Right ventricle myocardium inferior (tissue), 1 donor: ENCODE measurements at places on chromosomes 4 and X. TPM values are rescaled to one million over a fixed set of nuclear protein-coding genes. Genes with fewer than 3 reads are reported as not detected.

GRCh38 chrX:136639506-136640176, 8.3 kb upstream of the CD40LG start:
- DNase-seq: no peak

DNA sequence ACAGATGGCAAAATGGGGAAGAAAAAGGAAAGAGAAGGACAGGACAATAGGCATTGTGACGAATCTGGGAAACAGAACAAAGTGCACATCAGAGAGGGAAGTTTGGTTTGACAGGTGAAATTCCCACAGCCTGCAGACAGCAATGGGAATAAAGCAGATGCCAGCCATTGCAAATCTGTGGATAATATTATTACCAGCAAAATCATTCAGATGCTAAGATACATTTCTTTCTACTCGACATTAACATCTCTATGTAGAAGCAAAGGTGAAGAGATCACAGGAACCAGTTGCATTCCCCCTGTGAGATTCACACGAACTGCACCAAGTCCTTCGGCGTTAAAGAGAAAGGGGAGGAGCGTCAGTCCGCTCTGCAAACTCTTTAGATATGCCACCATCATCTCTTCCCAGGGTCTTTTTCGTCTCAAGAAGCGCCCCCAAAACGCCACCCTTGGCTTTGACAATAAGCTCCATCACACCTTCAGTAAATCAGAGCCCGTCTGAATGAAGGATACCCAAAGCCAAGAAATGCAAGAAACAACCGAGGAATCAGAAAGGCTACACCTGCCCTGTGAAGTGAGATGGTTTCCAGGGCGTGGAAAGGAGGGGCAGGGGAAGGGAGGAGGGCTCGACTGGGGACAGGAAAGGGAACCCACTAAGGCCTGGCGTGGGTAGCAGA, 1.9 kb downstream of the NEUROG2 start:
- no peak for DNase-seq

GRCh38 chrX:107709266-107709806, 66.3 kb downstream of the TSC22D3 start:
- no peak for DNase-seq

ENPEP gene
- total RNA-seq: 4.1 TPM

DNA sequence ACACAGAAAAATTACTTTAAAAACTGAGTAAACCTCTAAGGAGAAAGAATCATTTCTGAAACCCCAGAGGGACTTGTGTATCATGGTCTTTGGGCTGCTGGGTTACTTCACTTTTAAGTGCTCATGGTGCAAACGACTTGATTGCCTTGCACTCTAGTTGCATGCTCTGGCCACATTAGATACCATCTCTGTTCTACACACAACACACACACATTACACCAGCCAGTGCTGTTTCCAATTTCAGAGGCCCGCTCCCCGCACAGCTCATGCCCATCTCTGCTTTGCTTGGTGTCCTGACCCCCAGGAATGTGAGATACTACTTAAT, 2.1 kb downstream of the PPP3CA start:
- no peak for DNase-seq

GRCh38 chr4:26086621-26087441, 172.8 kb downstream of the SMIM20 start:
- DNase-seq: no peak

- DNase-seq: no peak
These were observed 164.4 kb upstream of the CPEB2 start for GRCh38 chr4:14837860-14838259.

- peak; percentile 71 for DNase-seq
These were observed 56.0 kb downstream of the SPRY1 start for GRCh38 chr4:123452616-123453015.

DNA sequence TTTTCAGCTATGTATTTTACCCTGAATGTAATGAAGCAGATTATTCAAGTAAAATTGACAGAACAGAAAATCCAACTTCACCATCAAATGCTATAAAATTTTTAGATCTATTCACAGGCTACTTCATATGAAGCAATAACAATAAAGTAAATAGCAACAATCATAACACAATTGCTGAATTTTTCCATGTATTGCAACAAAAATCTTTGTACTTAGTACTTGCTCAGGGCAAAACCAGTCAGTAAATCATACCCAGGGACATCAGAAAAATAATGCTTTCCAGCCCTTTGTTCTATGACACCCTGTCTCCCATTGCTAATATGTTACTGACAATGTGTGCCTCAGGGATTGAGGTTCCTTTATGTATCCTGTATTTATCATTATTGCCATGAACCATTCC, 15.5 kb downstream of the TNIP3 start:
- DNase-seq: no peak

SHISA3 gene
- 5.5 TPM for total RNA-seq

- no peak for DNase-seq
These were observed 97.4 kb downstream of the SHOX start for GRCh38 chrX:727738-728621.

DNA sequence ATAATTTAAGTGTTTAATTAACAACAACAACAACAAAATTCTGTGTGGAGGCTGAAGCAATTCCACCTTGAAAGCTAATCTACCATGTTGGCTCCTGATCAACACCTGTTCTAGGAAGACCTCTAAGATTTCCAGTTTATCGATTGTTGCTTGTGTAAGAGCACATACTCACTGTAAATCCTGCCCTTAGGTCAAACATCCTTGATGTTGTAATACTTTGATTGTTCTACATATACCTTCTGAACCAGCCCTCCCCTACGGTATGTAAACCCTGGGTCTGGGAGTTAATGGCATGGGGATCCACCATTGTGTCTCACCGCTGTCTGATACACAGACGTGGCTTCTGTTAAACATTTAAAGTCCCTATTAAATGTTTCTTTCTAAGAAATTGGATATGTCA, 73.2 kb downstream of the RASL11B start:
- DNase-seq: no peak

DNA sequence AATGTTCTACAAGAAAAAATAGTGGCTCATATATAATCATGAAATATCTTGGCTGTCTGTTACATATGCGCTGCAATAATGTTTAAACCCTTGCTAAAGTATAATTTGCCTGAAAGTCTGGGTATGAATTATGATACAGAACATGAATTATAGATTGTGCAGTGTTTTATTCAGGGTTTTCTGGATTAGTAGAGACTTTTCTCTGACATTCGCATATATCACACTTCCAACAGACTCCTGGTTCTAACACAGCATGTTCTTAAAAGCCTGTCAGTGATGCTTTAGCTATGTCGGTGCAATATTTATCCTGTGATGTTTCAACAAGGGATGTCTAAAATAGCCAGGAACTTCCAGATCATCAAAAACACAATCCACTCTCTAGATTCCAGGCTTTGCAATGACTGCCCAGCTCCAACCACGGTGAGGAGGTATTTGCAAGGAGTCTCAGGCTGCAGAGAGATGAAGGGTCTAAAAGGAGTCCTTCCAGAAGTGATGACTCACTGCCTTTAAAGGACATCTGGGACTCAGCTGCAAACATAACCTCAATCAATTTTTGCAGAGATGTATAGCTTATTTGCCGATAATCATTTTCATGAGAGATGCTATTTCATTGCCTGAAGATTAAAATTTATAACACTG, 69.4 kb downstream of the RWDD4 start:
- DNase-seq: no peak

DNA sequence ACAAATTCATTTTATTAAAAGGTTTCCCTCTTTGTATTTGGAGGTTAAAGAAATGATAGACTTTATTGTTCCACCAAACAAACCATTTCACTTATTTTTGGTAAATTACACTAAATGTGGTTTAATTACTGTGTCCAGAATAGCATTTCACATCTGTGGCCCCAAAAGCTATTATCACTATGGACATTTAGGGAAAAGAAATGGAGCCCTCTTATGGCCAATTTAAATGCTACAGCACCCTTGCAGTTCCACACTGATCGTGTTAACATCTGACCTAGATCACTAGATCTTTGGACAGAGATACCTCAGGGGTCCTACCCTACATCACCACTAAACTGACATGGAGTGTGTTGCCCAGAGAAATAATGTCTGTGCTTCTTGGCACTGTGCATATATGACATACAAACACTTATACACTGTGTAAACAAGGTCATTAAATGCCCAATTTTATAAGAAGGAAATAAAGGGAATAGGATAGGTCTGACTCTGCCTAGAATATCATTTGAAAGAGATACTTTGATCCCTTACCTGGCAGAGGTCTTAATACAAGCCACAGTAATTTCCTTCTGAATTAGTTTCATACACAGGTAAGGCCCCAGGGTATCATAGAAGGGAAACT, 163.9 kb downstream of the KDR start:
- DNase-seq: no peak

- no peak for DNase-seq
These were observed 3.8 kb downstream of the TMEM165 start for GRCh38 chr4:55399581-55399980.

MGARP gene
- 0.27 TPM for total RNA-seq

VMA21 gene
- 27.2 TPM for total RNA-seq

GRCh38 chr4:119906277-119906676, 160.4 kb downstream of the MAD2L1 start:
- no peak for DNase-seq

GRCh38 chr4:8728536-8729407, 136.2 kb downstream of the CPZ start:
- DNase-seq: no peak

AADAT gene
- 1.4 TPM for total RNA-seq

PAGE2B gene
- total RNA-seq: not detected

CHRDL1 gene
- 3.2 TPM for total RNA-seq

- DNase-seq: no peak
These were observed 68.2 kb downstream of the GPC3 start for GRCh38 chrX:133916984-133917722.

LUZP4 gene
- total RNA-seq: not detected

CXCL1 gene
- 1.3 TPM for total RNA-seq

ETDB gene
- not detected for total RNA-seq

CT45A1 gene
- not detected for total RNA-seq

DNA sequence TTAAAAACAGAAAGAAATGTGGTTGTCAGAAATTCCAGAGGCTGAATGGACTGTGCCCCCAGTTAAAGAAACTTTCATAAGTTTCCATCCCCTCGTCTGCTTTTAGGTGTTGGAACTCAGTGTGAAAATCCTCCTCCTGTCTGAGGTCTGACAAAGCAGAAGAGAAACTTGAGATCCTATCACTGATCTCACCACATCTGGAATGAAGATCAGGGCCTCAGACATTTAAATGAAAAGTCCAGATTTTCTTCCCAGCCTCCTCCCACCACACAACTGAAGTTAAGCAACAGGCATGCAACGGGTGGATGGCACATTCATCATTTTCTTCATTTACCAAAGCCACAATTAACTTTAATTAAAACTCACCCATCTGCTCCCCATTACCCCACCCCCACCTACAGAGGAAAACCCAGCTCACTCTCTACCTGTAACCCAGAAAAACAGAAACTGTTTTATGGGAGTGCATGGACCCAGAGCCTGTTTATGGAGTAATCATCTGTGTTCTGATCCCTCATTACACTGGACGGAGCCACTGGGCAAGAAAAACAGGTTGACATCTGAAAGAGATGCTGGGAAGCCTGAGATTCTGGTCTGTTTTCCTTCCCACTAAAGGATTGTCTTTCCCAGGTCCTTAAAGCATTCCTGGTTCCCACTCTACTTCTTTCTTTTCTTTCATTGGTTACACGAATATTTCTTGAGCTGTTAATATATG, 58.1 kb upstream of the HOPX start:
- no peak for DNase-seq

- no peak for DNase-seq
These were observed 116.7 kb downstream of the AMELX start for GRCh38 chrX:11409957-11410356.

NRK gene
- total RNA-seq: 2.1 TPM

AREG gene
- total RNA-seq: 1.4 TPM

DNA sequence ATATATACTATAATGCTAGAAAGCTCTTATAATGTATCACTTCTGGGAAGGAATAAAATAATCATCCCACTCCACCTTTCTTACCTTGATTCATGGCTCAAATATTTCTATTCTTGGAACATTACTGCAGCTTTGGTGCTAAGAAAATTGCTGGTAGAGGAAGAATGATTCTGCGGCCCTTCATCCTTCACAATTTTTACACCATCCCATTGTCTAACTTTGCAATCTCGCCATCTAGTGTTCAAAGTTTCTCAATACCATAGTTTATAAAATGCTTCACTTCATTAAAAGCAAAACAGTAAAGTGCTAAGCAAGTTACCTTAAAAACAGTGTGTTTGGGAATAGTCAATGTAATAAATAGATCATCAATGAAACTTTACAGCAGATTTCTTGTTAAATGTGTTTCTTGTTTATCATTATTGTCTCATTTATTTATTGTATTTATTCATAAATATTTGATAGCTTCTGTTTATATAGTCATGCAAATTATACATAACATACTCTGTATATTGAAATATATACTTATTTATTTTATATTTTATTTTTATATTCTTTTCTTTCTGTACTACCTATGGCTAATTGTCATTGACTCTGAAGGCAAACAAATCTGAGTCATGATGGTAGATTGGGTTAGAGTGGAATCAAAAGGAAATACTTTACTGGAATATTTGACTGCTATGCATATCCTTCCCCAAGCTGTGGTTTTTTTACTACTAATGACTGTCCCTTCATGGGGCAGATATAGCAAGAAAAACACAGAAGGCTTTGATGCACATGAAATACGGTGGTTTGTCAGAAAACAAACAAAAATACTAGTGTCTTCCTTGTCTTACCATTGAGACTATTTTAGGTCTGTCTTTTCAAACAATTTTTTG, 390.7 kb downstream of the MAPK10 start:
- DNase-seq: no peak
